ENCODE measurements at places on chromosomes 5 and 9. TPM values are rescaled to one million over a fixed set of nuclear protein-coding genes. Genes with fewer than 3 reads are reported as not detected.

DNA sequence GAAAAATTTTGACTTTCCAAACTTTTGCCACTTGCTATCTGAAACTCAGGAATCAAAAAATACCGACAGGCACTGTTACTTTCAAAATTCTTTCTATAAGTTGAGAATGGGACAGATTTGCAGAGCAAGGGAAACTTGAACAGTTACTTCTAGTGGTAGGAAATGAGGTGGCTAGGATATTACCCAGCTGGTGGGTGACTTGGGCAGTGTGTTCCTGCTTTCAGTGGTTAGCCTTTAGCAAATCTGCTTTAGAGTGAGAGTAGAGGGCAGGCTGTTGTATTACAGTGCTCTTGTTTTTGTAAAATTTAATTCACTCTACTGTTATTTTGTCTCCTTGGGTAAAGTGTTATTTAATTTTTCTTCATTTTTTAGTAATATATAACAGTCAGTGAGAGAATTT lies 40.2 kb upstream of the ROPN1L start:
- DNase-seq, result no peak

DNA sequence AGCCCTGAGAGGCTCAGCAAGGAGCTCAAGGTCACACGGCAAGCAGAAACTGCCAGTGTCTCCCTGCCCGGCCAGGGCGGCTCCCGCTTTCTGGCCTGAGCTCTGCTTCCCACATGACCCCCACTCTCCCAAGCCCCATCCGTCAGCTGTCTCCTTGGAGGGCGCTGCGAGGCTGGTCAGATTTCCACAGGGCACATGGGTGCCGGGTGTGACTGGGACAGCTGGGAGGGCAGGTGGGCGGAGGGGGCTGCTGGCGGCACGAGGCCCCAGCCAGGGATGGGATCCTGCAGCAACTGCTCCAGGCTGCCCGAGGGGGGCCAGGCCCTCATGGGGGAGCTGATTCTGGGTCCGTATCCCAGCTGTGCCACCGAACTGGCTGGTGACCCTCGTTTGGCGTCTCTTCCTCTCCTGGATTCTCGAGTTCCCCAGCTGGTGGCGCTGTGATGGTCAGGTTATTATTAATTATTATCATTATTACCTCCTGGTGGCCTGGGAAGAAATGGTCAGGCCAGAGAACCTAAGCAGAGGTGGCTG lies 12.9 kb upstream of the WDR38 start:
- no peak for DNase-seq

- no peak for DNase-seq
Measured at GRCh38 chr5:142472306-142472951, 147.6 kb upstream of the SPRY4 start.

DNA sequence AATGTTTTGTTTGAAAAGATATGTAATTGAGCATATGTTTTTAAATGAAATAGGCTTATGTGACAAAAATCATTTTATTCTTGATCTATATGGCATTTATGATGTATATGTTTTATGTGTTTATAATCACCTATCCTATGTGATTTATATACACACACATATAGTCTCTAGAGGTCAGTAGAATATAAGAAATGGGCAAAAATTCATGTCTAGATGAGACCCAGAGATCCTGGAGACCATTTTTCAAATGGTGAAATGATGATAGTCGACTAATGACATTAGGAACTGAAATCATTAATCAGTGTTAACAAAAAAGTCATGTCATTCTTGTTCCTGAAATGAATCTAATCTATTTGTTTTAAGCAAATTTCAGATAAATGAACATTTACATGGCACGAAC lies 709.2 kb upstream of the WWC1 start:
- DNase-seq, result no peak

GRCh38 chr5:105659396-105659795 lies 2011.3 kb downstream of the EFNA5 start:
- no peak for DNase-seq

DNA sequence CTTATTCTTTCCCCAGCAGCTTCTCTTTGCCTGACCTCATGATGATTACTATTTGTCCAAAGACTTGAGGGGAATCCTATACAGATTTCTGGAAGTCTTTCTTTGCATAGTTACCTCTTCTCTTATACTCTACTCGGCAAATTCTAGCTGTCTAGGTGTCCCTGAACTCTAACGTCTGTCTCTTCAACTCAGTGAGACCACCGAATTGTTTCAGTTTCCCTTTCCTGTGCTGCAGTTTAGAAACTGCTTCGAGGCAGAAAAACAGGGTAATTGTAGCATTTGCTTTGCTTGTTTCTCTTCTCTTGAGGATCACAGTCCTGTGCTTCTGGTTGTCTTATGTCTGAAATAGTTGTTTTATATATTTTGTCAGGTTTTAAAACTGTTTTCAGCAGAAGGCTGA lies 14.8 kb downstream of the LVRN start:
- DNase-seq, result no peak

GRCh38 chr5:66616520-66617225 lies 20.5 kb downstream of the MAST4 start:
- no peak for DNase-seq

DNA sequence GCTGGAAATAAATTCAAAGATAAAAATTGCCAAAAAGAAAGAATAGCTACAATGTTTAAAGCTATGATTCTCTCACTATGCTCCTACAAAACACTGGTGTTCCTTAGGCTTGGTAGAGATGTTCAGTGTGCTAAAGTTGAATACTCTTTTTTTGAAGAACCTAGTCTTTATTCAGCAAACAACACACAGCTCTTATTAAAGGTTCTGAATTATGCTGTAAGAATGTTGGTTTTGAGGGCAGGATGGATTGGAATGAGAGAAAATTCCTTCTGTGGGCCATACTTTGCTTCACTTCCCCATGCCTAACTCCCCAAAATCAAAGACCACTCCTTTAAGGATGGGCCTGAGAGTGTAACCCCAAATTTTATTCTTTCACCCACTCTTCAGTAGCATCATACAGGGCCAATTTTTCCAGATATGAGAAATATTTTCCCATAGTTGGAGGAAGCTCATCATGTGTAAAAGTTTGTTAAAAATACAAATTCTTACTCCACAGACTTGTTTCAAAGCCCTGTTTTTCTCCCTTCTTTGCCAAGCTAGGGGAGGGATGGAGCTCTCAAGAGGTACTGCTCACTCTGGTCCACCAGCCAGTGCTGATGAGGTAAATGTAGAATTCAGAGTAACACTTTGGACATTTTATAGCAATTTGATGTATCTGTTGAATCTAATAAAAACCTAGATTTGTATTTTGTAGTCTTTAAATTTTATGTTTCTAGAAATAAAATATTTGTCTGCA lies 99.3 kb downstream of the GDNF start:
- DNase-seq, result no peak

ABO gene
- 95.1 TPM for total RNA-seq

SHC3 gene
- 1.6 TPM for total RNA-seq

RICTOR gene
- 22.6 TPM for total RNA-seq
